Mucosa of descending colon (tissue), 3 donors: ENCODE measurements at places on chromosomes 11 and 22. TPM values are rescaled to one million over a fixed set of nuclear protein-coding genes. Genes with fewer than 3 reads are reported as not detected.

CRYAB gene
- 13.8 TPM for total RNA-seq

GRIA4 gene
- 2.3 TPM for total RNA-seq

SAA2 gene
- 1.3 TPM for total RNA-seq

DNA sequence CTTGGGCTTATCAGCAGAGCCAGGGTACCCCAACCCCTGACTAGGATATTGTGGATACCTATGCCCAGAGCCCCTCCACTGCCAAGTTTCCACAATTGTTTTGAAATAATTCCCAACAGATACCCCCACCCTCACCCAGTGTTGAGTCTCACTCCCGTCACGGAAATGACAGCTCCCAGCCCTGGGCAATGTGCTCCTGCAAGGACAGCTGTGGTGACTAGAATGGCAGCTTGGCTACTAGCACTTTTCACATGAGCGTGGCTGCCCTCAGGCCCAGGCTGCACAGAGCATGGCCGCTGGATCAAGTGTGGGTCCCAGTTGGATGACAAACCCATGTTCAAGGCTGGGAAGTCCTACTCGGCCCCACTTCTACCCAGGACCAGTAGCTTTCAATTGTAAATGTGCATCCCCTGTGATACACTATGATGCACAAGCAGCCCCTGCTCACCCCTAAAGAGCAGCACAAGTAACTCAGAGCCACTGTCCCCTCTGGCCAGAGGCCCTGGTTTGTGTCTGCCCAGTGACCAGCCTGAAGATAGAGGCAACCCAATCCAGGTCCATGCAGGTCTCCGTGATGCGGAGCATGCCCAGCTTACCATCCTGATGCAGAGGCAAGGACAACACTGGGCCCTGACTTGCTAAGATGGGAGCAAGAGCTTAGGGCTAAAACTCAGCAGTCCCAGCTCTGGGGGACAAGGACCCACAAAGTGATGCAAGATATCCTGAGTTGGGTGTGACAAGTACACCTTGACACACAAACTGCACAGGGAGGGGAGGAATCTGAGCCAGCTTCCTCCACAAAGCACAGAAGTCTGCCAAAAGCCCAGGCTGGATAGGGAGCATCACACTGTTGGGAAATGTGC lies 13.2 kb downstream of the KCNQ1OT1 start:
- DNase-seq, result no peak

- DNase-seq, result no peak
Measured at GRCh38 chr11:26931248-26931631, 62.7 kb upstream of the FIBIN start.

GRCh38 chr11:74534216-74534945 lies 40.9 kb upstream of the LIPT2 start:
- no peak for DNase-seq

GRCh38 chr11:134071306-134071705 lies 2.4 kb downstream of the JAM3 start:
- DNase-seq, result no peak

- no peak for DNase-seq
Measured at GRCh38 chr11:12705874-12706273, 31.7 kb downstream of the TEAD1 start.

DNA sequence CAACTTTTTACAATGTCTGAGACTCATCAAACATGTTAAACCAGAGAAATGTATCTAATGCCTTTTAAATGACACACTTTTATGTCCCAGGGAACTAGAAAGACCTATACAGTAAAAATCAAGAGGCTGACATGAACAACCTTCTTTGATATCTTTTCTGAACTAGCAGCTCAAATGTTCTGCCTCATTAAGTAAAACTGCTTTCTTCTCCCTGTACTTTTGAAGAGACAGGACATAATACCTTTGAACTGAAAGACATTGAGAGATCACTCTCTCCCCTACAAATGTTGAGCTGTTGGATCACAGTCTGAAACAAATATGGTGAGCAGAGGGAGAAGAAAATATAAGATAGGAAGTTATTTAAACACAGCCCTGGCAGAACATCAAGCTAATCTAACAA lies 123.0 kb downstream of the FAM181B start:
- no peak for DNase-seq

- no peak for DNase-seq
Measured at GRCh38 chr11:116962108-116962507, 124.7 kb upstream of the APOA1 start.

GRCh38 chr11:116547571-116547970 lies 225.2 kb downstream of the BUD13 start:
- DNase-seq, result no peak

CFAP300 gene
- total RNA-seq, result 2.0 TPM

- no peak for DNase-seq
Measured at GRCh38 chr11:107076832-107077231, 58.6 kb upstream of the GUCY1A2 start.

GRCh38 chr11:130037058-130037457 lies 32.6 kb upstream of the APLP2 start:
- peak; percentile 34 for DNase-seq

ZNF215 gene
- 3.0 TPM for total RNA-seq

- DNase-seq, result no peak
Measured at GRCh38 chr11:120023551-120023950, 114.4 kb downstream of the TRIM29 start.

MIAT gene
- total RNA-seq, result 3.3 TPM

DNA sequence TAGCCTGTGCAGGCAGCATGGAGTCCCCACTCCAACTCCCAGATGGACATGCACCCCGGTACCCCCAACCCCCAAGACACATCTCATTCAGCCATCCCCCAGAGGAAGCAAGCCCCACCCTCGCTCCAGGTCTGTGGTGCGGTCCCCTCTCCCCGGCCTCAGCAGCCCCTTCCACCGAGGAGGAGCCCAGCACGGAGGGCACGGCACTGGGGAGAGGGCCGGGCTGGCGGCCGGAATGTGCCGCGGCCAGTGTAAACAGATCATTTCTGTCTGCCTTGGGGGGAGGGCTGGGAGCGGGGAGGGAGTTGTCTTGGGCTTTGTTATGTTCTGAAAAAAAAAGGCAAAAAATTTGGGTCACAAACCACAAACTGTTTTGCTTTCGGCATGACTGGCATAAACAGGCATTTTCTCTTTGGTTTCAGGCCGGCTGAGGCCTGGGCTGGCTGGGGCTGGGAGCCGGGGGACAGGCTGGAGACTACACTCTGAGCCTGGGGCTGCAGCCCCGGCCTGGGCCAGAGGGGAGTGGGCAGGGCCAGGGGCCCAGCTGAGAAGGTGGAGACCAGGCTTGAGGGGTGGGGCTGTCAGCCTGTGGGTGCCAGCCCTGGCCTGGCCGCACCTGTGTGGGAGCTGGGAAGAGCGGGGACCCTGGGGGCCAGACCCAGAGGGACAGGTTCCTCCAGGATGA lies 16.8 kb downstream of the IGF2 start:
- peak; percentile 4 for DNase-seq

MS4A4E gene
- 6.6 TPM for total RNA-seq

- no peak for DNase-seq
Measured at GRCh38 chr22:19060356-19061009, 61.7 kb downstream of the DGCR2 start.

SRPRA gene
- 79.2 TPM for total RNA-seq

DNA sequence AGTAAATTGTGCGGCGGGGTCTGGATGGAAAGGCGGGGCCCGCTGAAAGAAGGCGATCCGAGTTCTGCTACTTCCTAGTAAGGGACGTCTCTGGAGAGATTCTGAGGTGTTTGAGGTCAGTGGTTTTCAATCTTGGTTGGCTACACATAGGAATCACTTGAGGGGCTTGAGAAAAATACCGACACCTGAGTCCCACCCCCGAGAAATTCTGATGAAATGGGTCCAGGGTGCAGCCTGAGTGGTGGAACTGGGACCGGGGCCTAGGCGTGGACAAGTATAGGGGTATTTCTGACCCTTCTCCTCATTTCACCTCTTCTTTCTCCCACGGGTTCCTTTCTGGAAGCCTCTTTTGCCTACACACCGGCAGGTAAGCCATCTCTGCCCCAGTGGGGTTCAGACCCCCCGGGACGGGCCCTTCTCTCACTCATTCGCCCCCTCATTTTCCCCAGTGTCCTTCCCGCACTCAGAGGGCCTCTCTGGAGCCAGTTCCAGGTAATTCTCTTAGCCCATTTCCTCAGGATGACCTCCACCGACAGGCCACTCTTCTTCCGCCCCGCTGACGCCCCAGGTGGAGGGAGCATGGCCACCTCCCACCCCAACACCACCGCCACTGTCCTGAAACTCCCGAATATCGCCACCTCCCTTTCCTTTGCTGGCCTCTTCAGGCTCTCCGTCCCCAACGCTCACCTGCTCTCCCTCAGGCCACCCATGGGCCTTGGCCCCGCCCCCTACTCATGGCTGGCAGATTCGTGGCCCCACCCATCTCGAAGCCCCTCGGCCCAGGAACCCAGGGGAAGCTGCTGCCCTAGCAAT lies 11.8 kb downstream of the ROBO3 start:
- DNase-seq, result no peak

GDPD4 gene
- total RNA-seq, result not detected

CRYBA4 gene
- not detected for total RNA-seq

- DNase-seq, result no peak
Measured at GRCh38 chr11:71400216-71400615, 48.0 kb downstream of the DHCR7 start.

DNA sequence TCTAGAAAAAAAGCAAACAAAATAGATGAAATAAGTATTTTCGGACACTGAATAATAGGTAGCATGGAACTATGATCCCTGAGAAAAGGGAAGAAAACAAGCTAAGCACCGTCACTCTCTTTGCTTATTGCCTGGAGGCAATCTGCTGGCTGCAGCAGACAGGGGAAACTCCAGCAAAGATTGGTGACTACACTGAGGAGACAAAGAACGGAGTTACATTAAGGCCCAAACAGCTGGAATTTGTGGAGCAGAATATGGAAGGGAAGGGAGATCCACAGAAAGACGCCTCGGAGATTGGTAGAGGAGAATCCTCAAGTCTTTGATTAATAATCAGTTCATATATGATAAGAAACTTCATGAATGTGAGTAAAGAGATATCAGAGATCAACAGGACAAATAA lies 150.2 kb downstream of the TYR start:
- no peak for DNase-seq

CASP4 gene
- 27.5 TPM for total RNA-seq

GRCh38 chr22:23250056-23250784 lies 69.9 kb downstream of the BCR start:
- DNase-seq, result no peak

TEX12 gene
- total RNA-seq, result 0.80 TPM

DNA sequence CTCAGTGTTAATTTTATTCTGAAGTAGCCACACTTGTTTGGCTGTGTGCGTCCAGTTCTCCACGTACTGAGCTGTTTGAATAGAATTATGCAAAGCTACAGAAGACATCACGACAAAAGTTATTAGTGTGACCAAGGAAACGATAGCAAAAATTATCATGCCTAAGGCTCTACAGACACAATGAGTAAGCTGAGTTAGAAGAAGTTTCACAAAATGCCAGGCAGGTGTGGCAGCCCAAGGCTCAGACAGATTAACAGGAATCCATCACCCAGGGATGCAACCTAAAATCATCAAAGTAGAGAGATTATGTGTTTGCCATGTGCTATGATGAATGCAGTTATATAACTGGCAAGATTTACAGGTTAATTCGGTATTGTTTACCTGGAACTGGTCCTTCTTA lies 73.1 kb upstream of the INCENP start:
- no peak for DNase-seq

GRCh38 chr22:49080631-49081030 lies 747.0 kb downstream of the BRD1 start:
- DNase-seq, result no peak

GRCh38 chr22:29912605-29913398 lies 29.8 kb downstream of the MTMR3 start:
- no peak for DNase-seq

DNA sequence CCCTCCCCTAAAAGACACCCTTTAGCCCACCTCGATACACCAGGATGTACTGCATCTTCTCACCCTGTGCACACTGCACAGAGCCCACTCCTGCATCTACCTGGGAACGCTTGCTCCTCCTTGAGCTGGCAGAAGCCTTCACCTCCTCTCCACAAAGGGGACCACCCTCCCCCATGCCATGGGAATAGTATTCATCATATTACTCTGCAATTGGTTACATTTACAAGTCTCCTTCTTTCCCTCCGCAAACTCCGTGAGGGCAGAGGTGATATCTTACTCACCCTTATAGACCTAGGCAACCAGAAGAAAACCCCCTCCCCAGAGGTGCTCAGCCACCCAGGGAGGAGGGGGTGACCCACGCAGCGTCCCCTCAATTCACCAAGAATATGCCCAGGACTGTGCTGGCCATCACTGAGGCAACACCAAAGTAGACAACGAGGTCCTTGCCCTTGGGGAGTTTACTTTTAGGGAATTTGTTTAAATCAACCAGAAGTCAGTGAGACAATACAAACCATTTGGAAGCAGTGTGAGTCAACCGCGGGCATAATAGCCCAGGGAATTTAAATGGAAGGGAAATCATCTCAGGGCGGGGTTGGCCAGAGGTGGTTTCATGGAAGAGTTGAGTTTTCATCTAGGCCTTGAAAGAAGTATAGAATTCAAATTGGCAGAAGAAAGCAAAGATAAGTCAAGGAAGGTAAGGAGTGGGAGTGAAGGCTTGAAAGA lies 214.5 kb downstream of the BARX2 start:
- DNase-seq, result no peak

DNA sequence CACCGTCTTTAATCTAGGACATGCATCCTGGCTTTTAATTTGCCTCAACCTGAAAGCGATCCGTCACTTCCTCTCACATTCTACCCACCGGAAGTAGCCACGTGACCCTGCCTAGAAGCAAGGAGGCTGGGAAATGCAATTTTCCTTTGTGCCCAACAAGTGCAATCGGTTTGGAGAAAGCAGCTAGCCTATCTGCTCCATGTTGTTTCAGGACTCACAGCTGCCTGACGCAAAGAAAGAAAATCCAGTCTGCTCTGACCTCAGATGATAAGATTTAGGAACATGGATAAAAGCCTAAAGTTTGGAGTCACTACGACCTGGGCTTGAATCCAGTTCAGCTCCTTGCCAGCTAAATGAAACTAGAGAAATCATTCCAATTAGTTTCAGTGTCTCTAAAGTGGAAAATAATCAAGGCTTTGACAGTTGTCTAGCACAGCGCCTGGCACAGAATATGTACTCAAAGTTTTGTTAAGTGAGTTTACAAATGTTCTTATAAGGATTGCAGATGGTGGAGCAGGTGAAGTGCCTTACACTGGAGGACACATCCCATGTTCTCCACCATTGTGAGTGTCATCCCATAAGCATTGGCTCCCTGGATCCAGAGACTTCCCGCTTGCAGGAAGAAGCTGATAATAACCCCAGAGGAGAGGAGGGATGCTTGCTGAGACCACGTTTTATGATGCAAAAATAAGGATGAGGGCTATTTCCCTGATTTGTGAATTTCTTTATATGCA lies 553.7 kb downstream of the MN1 start:
- no peak for DNase-seq

DNA sequence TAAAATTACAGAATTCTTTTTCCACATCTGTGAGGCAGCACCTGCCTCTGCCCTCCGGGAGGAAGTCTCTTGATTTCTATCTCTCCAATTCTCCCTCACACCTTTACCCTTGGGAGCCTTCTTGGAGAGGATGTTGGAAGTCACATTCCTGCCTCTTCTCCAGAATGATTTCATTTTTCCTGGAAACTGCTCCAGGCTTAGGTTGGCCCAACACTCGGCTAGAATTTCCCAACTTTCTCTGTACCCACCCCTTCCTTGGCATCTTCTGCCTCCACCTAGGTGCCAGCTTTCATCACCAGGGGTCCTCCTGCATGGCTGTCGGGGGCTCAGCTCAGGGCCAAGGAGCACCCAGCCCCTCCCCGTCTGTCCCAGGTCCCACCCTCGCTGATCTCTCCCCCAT lies 43.2 kb downstream of the SLCO2B1 start:
- DNase-seq, result no peak

ATXN10 gene
- total RNA-seq, result 59.9 TPM
